ENCODE measurements at places on chromosomes 11 and 22.

GRCh38 chr11:44397586-44398178 lies 87.7 kb upstream of the ALX4 start:
- no peak for DNase-seq

DNA sequence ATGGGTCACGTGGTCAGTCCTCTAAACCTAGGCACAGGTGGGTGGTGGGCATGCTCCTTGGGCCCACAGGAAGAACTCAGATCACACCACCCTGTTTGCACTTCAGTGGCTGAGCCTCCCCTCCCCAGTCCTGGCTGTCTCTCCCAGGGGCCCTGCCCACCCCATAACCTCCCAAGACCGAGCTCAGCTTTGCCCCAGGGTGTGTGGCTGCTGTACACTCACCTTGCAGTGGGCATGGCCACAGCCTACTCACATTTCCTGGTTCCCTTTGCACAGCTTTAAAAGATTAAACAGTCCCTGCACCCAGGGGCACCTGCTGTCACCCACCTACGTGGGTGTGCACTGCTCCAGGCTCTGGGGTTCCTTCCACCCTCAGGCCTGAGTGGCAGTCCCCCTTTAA lies 13.8 kb downstream of the TRIOBP start:
- no peak for DNase-seq

DNA sequence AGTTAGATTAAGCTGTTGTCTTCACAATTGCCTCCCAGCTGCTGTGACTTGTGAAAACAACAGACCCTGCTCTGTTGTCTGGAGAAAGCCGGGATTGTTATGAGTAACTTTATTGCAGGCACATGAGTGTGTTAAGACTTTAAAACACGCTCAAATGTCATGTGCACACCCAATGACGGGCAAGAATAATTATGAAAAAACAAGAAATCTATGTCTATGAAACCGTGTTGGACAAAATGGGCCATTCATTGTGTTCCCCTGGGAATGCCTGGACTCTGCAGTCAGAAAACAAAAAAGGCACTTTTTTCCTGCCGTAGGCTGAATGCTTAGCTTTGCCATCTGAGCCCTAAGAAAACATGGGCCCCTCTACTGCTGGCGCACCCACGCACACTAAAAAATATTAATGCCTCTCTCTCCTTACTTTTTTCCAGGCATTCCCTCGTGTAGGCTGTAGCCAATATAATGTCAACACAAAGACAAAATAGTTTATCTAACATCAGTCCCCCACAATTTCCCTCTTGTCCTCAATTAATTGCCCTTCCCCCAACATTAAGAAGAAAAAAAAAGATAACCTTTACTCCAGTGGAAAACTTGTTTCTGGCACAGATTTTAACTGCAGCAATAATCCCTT lies 207.9 kb downstream of the SOX6 start:
- no peak for DNase-seq

GRCh38 chr11:2987881-2988861 lies 4.0 kb downstream of the NAP1L4 start:
- peak; percentile 41 for DNase-seq

- DNase-seq: no peak
These were observed 26.2 kb downstream of the SBF2 start for GRCh38 chr11:10267821-10268220.

DNA sequence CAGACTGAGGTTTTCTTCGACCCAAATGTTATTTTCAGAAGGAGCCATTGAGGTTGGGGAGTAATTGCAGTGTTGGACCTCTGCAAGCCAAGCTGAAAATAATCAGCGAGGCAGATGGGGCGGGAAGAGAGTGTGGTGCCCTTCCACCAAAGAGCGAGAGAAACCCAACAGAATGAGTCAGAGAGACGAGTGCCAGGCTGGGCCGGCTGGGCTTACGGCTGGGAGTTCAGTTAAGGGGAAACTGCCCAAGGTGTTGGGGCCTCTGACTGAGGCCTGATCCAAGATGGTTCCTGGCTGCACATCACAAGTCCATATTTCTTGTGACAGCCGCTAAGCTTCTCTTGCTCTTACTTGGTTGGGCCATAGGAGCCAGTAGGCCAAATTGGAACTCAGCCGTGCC lies 30.4 kb upstream of the CREB3L1 start:
- no peak for DNase-seq

DNA sequence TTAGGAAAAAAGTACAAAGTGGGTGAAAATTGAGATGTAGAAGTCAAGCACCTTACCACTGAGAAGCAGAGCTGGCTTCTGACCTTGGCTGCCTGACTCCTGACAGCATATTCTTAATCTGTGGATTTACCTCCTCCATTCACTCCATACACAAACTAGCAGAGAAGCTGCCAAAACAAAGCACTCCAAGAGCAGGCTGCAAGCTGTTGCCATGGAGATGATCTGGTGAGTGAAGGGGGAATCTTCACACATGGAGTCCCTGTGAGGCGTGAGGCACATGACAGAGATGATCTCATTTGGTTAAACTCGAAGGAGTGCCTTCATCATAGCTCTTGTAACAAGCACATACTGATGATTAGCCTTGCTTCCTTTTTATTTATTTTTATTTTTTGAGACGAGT lies 16.1 kb downstream of the COMMD9 start:
- no peak for DNase-seq

- DNase-seq: no peak
These were observed 68.4 kb upstream of the PRR5 start for GRCh38 chr22:44633647-44634046.

Measured in stimulated activated CD4-positive, alpha-beta T cell treated with anti-CD3 and anti-CD28 coated beads, Interleukin-4, amount 100 ng/mL, for 1 hour (primary cell).